ENCODE measurements at places on chromosomes 2 and 18.

DNA sequence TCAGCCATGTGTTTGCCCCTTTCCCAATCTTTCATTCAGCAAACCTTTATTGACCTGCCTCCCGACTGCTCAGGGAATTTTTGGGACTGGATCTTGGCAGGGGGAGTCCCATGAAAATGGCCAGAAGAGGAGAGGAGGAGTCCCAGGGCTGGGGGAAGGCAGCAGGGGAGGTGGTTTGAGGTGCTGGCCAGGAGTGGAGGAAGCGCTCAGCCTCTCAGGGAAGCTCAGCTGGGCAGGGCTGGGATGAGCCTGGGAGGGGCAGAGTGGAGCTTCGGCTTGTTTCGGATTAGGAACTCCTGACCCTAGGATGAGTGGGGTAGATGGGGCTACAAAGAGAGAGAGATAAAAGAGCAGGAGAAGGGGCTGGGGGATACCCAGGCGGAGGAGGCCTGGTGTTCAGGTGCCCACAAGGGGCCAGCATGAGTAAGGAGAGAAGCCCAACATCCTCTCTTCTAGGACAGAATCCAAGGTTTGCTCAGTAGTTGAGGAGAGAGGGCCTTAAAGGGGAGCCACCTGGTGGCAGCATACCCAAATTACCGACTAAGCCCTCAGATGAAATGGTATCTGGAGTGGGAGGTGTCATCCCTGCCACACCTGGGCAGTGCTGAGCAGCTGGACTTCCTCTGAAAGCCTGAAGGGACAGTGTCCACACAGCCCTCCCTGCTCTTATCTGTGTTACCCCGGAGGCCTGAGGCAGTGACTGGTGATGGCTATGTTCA is 91.1 kb downstream of the INHBB start:
- no peak for DNase-seq

DNA sequence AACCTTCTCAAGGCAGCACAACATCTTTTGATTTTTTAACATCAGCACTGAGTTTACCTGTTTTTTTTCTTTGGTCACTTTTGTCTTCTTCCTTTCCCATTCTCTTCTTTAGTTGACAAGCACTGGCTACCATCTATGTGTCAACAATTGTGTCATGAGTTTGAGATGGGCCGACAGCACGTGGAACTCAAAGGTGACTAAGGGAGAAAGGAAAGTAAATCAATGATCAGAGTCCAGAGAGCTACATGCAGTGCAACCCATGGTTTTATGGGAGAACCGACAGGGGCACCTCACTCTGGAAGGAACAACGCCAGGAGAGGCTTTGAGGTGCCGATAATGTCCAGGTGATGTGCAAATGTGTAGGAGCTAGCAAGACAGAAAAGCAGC is 755.5 kb downstream of the RNF144A start:
- DNase-seq: no peak

GRCh38 chr2:63678551-63678950 is 89.8 kb downstream of the MDH1 start:
- DNase-seq: no peak

- no peak for DNase-seq
Observed at GRCh38 chr18:51132256-51132935, 65.1 kb downstream of the MEX3C start.

- DNase-seq: no peak
Observed at GRCh38 chr18:1930291-1931270, 640.7 kb downstream of the METTL4 start.

GRCh38 chr18:293536-293935 is 25.7 kb upstream of the THOC1 start:
- DNase-seq: no peak

- DNase-seq: no peak
Observed at GRCh38 chr2:73285159-73285739, 971 bp upstream of the FBXO41 start.

DNA sequence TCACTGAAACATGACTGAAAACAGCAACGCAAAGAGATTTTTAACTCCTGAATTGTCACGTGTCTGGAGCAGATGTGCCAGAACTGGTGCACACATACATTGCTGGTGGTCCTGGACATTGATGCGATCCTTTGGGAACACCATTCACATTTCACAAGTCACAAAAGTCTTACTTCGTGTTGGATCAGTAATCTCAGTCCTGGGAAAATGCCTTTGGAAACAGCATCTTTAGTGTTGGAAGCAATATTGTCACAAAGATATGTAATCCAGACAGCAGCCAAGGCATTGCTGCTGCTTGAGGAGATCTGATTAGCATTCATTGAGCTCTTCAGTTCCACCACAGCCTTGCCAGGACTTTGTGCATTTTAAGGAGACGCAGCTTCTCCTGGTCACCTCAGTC is 126.2 kb upstream of the SH3BP4 start:
- DNase-seq: no peak

DNA sequence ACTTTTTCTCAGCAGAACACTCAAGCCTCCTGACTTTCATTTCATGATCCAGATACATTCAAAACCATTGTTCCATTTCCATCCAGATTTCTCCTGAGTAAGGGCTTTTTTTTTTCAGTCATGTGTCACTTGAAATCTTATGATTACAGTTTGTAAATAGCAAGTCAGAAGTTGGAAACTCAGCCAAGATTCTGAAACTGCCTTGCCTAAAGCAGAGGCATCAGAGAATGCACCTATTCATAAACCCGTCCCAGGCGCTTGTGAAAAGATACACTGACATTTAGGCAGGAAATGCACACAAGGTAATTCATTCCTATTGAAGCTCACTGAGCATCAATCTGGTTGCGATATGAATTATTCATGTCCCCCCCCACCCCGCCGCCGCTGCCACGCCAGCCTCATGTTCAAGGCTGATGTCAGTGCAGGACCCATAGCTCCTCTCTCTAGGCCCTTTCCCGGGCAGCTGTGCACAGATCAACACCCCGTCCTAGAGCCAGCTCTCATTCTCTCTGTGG is 30.4 kb upstream of the MGAT4A start:
- peak; percentile 61 for DNase-seq

- no peak for DNase-seq
Observed at GRCh38 chr2:45315861-45316260, 295.2 kb downstream of the SRBD1 start.

GRCh38 chr2:188326669-188327301 is 35.1 kb downstream of the GULP1 start:
- no peak for DNase-seq

GRCh38 chr18:39685303-39685902 is 2119.8 kb upstream of the CELF4 start:
- no peak for DNase-seq

GRCh38 chr2:172931918-172932520 is 143.6 kb upstream of the MAP3K20 start:
- peak; percentile 48 for DNase-seq

- no peak for DNase-seq
Observed at GRCh38 chr2:2879781-2880180, 497.8 kb downstream of the EIPR1 start.

GRCh38 chr2:215602997-215603396 is 167.1 kb upstream of the FN1 start:
- DNase-seq: no peak

- DNase-seq: no peak
Observed at GRCh38 chr2:29613792-29614266, 307.6 kb downstream of the ALK start.

- no peak for DNase-seq
Observed at GRCh38 chr2:139917690-139918384, 1137.6 kb upstream of the NXPH2 start.

DNA sequence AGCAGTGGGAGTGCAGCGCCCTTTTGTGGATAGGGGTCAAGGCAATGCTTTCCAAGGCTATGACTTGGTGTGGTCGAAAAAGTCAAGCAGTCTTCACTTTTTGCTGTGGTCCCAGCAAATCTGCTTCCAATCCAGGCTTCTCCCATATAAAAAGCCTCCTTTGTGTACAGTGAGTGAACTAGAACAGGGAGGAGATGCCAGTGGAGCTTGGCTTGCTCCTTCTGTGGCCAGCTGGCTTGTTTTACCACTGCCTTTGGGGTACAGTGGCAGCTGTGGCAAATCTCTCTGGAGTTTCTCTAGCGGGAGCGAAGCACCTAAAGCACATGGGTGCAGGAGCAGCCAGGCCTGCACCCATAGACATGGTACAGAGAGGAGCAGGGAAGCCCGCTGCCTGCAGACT is 103.5 kb downstream of the MSH2 start:
- no peak for DNase-seq

DNA sequence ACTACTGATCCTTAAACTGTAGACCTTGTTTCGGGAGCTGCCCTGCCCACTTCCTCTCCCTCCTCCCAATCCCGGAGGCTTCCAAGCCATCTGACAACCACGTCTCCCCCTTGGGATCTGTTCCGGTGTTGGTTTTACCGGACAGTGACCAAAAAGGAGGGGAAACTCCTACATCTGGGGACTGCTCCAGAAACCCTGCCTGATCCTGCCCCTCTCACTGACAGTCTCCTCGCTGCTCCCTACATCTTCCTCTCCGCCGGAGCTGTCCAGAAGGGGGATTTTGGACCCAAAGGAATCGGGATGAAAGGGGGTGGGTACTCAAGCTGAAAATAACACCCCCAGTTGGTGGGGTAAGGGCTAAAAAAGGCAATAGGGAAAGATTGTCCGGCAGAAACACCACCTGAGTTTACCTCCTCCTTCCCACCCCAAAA is 1.5 kb downstream of the INO80D start:
- no peak for DNase-seq

- no peak for DNase-seq
Observed at GRCh38 chr2:231917280-231918066, 8.7 kb downstream of the NPPC start.

- DNase-seq: no peak
Observed at GRCh38 chr2:235618039-235618438, 124.2 kb downstream of the AGAP1 start.

GRCh38 chr18:10588975-10589374 is 63.1 kb downstream of the NAPG start:
- DNase-seq: no peak

DNA sequence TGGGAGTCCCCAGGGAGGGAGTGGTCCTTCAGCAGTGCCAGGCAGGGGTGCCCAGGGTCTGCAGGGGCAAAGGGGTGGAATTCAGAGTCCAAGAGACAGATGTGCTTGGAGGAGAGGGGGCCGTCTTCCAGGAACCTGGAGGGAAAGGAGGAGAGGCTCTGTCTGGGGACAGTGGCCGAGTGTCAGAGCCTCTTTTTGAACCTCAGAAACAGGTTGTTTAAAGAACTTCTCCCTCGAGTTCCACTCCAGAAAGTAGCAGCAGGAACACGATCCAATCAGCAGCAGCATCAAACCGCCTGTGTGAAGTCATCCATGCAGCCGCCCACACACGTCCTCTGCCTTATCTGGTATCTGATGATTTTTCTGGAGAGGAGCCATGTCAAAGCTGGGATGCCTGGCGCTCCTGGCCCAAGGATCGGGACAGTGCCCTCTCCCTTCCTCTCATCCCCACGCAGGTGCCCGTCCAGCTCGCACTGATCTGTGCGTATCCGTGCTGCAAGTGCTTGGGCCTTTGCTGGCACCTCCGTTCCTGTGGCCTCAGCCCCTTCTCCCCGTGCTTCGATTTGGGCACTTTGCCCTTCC is 205.1 kb downstream of the NDUFA10 start:
- peak; percentile 23 for DNase-seq

GRCh38 chr2:181660181-181660580 is 3.3 kb upstream of the CERKL start:
- no peak for DNase-seq

DNA sequence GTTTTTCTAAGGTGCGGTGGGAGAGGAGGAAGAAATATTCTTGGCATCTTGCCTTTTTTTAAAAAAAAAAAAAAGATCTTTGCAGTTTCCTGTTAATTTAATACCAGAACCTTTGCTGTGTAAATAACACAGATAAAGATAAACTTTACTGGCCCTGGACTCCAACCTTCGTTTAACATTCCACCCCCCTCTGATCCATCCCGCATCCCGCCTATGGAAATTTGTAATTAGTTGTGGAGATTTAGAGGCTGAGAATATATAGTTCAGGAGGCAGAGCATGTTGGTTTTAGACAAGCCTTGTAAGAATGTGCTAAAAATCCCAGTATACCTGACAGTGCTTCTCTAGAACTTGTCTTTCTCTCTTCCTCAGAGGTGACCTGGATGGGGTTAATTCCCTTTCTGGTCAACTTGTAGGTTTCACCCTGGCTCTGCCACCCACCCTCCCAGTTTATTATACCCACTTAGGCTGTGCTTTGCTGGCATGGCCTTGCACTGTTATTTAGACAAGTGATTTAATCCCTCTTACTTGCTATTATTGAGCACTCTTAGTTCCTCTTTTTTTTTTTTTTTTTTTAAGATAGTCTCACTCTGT is 2.9 kb upstream of the C2orf72 start:
- DNase-seq: no peak

- DNase-seq: no peak
Observed at GRCh38 chr18:49061239-49061990, 110.7 kb upstream of the SMAD7 start.

GRCh38 chr2:150091846-150092245 is 395.6 kb downstream of the RND3 start:
- no peak for DNase-seq

GRCh38 chr2:209584915-209585314 is 161.1 kb downstream of the MAP2 start:
- DNase-seq: no peak

GRCh38 chr2:174768557-174768956 is 4.3 kb upstream of the CHRNA1 start:
- no peak for DNase-seq

- no peak for DNase-seq
Observed at GRCh38 chr2:23843051-23843976, 83.6 kb downstream of the ATAD2B start.

- DNase-seq: no peak
Observed at GRCh38 chr2:45843136-45843535, 191.7 kb downstream of the PRKCE start.

GRCh38 chr2:29841386-29842004 is 79.9 kb downstream of the ALK start:
- DNase-seq: peak; percentile 2

- DNase-seq: no peak
Observed at GRCh38 chr18:36066686-36067054, 689 bp downstream of the RPRD1A start.

DNA sequence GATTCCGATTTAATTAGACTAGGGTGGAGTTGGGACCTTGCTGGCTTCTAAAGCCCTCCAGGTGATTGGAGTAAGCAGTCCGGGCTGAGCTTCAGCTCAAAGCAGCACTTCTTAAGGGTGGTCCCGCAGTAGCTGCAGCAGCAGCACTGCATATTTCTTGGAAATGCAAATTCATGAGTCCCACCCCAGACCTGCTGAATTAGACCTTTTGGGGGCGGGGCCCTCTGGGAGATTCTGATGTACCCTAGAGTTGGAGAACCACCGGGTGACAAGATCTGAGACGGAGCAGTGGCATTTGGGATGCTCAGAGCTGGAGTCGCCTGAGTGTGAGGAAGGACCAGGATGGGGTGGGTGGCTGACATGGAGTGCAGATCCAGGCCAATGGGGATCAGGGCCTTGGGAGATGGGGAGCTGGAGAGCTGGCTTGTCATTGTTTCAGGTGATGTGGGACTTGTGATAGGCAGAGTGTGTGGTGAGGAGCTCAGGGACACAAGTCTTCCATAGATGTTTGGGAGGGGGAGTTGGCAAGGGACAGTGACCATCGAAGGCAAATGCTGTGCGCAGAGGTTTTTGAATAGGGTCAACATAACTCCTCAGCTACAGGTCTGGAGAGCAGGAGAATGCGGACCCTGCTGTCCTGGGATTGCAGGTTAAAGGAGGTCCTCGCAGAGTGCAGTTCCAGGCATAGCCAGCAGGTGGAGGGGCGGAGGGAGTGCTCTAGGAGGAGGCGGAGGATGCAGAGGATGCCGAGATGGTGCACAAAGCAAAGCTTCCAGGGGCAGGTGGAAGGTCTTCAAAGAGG is 130.9 kb upstream of the RAB12 start:
- peak; percentile 48 for DNase-seq

GRCh38 chr18:56952026-56952425 is 194.9 kb upstream of the BOD1L2 start:
- no peak for DNase-seq
